GM12864 (cell line): ENCODE measurements at places on chromosomes 16 and 17.

- no peak for DNase-seq
Measured at GRCh38 chr16:5575646-5576245, 478.2 kb upstream of the EEF2KMT start.

GRCh38 chr16:19330841-19331397 is 45.4 kb downstream of the CLEC19A start:
- DNase-seq, result no peak

DNA sequence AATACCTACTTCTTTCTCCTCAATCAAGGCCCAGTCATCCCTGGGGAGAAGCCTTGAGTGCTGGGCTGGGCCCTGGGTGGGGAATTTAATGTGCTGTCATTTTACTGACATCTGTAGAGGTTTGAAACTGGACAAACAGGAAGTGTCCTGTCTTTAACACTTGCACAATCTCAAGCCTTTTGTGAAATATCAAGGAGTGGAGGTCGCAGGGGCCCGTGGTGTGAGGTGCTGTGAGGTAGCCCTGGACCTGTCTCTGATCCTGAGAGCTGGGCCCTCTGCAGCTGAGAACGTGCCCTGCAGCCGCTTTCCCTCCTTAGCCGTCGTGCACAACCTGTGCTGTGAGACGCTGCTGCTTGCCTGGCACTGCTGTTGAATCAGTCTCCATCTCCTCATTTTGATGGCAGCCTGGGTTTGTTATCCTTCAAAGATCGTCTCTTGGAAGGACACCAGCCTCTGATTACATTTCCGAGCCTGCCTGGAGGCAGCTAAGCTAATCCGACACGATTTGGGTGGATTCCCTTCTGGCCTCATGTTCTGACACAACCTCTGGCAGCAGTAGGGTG is 29.9 kb downstream of the SMARCE1 start:
- DNase-seq, result no peak

DNA sequence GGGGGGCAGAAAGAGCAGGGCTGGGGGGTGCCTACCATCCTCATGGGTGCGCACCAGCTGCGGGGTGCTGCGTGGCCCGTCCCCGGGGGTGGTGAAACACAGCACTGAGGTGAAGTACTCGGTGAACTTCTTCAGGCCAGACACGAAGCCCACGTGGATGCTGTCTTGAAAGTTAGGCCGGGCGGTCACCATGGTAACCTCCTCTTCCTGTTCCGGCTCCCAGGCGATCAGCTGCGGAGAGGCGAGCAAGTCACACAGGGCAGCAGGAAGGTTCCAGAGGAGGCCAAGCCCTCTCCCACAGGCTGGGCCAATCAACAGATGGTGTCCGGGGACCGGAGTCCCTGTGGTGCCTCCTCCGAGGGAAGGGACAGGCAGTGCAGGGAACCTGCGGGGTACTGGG is 90.1 kb upstream of the CDC42EP4 start:
- peak; percentile 8 for DNase-seq

GRCh38 chr16:3623642-3624041 is 12.2 kb upstream of the SLX4 start:
- no peak for DNase-seq

GRCh38 chr17:54452666-54453348 is 447.8 kb upstream of the TOM1L1 start:
- no peak for DNase-seq

DNA sequence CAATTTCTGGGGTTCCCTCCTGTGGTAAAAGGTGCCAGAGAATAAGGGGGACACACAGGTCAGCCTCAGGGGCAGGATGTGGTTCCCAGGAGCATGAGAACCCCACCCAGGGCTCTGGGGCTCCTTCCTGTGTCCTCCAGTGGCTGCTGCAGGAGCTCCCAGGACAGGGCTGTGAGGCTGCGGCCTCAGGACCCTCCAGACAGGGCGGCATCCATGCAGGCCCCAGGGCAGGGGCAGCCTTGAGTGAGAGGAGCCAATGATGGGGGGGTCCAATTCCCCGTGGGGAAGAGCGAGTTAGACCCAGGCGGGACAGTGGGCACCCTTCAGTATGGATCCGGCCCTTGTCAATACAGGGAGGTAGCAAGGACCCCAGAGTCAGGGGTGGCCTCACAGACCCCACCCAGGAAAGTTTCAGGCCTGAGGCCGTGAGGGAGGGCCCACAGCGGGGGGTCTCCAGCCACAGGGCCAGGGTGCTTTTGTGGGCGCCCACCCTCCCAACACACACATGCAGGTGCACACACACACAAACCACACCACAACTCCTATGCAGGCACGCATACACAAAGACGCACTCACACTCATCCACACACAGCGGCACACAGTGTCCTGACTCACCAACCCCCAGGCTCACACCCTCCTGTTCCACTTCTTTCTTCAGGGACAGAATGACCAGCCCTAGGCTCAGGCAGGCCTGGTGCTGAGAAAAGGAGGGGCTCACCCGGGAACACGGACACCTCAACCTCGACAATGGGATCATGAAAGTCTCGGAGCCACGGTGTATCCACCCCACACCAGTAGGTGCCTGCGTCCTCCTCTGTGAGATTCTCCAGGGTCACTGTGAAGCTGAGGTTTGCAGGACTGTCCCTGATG is 1.8 kb downstream of the CD300C start:
- no peak for DNase-seq

DNA sequence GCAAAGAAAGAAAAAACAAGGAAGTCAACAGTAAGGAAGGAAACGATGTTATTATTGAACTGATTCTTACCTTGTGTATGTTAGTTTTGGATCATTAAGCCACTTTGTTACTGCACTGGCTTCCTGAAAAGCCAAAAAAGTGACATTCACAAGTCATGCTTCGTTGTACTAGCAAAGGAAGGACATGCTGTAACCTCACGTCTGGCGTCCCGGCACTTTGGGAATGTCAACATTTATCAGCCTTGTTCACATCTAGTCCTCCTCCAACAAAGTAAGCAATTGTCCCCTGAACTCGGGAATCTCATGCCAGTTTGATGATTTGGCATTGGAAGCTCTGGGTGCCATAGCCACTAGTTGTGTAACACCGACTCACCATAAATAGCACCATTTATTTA is 731 bp upstream of the MKS1 start:
- no peak for DNase-seq

DNA sequence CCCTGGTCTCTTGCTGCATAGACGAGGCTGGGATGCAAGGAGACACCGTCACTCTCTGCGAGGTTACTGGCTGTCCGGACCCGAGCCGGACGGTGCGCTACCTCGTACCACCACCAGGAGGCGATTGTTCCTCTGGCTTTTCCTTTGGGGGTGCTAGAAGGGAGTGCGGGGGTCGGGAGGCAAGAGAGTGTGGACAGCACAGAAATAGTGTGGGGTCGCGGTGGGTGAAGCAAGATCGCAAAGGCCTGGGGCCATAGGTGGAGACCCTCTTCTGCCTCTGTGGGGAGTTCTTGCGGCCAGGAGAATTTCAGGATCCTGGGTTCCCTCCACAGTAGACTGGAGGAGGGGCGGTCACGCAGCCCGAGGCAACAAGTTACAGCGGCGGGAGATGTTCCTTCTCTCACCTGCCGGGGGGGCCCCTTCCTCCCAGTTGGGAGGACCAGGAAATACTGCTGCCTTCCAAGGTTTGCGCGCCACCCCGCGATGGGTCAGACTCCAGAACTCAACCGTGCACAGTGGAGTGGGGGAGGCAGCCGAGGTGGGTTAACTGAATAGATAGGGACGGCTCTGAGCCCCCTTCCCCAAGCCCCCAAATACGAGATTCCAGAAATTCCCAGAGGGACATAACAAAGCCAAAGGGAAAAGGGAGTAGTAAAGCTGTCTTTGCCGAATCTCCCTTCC is 6.9 kb downstream of the PHOSPHO1 start:
- no peak for DNase-seq

GRCh38 chr17:8227238-8227581 is 16.8 kb upstream of the AURKB start:
- no peak for DNase-seq

GRCh38 chr16:73060892-73061490 is 13.1 kb upstream of the ZFHX3 start:
- no peak for DNase-seq

DNA sequence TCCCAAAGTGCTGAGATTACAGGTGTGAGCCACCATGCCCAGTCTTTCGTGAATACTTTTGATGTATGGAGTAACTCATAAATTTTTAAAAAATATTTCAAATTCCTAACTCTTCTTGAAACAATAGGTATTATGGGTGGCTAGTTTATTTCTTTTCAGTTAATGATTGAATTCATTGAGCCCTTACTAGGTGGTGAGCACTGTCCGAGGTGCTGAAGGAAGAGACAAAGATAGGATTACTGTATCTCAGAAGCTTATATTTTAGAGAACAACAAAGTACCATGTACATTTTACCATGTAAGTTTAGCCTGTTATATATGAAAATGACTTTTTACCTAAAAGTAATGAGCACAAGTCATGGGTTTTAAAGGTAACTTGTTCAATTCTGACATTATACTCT is 418.3 kb downstream of the NPIPA7 start:
- DNase-seq, result no peak

DNA sequence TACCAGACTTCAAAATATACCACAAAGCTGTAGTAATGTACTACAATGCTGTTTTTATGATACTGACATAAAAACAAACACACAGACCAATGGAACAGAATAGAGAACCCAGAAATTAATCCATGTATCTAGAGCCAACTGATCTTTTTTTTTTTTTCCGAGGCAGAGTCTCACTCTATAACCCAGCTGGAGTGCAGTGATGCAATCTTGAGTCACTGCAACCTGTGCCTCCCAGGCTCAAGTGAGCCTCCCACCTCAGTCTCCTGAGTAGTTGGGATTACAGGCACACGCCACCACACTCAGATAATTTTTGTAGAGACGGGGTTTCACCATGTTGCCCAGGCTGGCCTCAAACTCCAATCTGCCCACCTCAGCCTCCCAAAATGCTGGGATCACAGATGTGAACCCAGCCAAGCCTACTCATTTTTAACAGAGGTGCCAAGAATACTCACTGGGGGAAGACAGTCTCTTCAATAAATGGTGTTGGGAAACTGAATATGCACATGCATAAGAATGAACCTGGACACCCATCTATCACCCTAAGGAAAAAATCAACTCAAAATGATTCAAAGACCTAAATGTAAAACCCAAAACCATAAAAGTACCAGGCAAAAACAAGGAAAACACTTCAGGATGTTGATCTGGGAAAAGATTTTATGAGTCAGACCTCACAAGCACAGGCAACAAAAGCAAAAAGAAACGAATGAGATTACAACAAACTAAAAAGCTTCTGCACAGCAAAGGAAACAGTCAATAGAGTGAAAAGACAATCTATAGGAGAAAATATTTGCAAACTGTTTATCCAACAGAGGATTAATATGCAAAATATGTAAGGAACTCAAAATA is 63.1 kb downstream of the STX8 start:
- DNase-seq, result no peak

DNA sequence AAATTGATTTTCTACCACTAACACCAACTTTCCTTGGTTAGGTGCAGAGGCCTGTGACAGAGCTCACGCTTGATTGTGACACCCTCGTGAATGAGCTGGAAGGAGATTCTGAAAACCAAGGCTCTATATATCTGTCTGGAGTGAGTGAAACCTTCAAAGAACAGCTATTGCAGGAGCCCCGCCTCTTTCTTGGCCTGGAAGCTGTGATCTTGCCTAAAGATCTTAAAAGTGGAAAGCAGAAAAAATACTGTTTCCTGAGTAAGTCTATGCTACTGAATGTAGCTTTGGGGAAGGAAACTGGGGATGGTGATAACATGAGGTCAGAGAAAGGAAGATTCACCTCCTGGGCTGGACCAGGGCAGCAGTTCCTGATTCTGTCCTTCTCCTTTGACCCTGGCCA is 38.3 kb downstream of the REXO5 start:
- DNase-seq, result no peak

GRCh38 chr16:27515874-27516353 is 33.8 kb downstream of the GTF3C1 start:
- no peak for DNase-seq

GRCh38 chr17:27651411-27652345 is 20.7 kb downstream of the LGALS9 start:
- DNase-seq, result no peak

- no peak for DNase-seq
Measured at GRCh38 chr17:8100111-8100510, 12.6 kb upstream of the ALOX12B start.

- DNase-seq, result no peak
Measured at GRCh38 chr17:22599322-22599721, 907.0 kb downstream of the KCNJ18 start.

GRCh38 chr17:51487947-51488346 is 227.6 kb downstream of the UTP18 start:
- DNase-seq, result no peak

DNA sequence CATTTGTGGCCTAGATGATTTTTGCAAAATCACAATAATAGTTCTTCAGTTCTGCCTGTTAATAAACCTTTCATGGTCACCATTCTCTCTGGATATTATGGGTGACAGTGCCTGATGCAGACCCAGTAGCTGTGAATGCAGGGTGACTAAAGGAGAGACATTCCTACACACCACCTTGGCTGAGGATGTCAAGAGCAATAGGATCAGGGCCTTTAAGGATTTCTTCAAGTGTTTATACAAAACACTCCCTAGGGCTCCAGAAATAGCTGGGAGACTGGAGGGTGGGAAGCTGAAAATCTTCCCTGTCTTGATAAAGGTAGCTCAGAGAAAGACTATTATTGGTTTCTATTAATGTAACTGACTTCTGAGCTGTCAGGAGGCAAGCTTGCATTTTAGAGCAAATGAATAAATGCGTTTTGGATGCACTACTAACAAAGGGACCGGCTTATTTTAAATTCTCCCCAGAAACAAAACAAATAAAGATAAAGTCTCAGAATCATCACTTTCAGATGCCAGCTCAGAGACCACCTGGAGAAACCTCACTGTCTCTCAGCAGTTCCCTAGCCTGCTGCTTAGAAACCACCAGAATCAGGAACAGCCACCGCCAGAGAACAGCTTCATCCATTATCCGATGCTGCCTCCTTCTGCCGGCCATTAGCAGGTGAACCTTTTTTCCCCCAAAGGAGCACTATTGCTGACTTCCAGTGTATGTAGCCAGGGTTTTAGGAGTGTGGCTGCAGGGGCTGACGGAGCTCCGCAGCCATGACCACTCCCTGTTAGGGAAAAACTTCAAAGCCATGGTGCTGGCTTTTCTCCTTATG is 171.4 kb upstream of the DYNLRB2 start:
- DNase-seq, result no peak

GRCh38 chr17:77425791-77426641 is 285.2 kb downstream of the SEC14L1 start:
- DNase-seq, result no peak
